ENCODE measurements at places on chromosomes 3 and 15.

DNA sequence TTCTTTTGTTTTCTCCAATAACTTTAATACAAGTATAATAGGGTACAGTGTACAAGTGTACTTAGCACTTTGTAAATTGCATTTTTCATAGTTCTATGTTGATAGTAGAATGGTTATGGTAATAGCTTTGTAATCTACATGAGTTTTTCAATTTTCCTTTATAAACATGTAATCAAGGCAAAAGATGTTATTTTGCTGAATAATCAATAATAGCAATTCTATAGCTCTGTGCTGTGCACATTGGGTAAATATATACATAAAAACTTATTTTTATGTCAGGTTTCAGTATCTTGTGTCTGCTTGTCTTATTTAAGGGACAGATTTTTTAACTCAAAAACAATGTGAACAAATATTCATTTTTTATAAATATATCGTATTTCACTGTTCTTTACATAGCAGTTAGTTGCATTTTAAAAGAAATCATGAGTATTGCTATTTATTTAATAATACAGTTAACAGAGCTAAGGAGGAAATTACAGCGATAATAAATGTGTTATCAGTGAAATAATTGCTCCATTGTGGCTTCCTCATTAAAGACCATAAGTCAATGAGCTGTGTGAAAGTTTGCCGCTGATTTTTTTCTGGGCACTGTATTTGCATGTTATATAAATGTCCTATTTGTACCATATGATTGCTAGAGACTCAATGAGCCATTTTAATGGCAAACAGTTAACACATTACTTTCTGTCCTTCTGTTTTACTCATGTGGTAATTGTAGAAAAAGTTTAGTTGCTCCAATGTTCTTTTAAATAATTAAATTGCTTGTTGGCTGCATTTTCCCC is 214.6 kb upstream of the STAC start:
- DNase-seq, result no peak

GRCh38 chr3:195106418-195106906 is 164.5 kb downstream of the XXYLT1 start:
- DNase-seq, result peak; percentile 76

- no peak for DNase-seq
These were observed 250.6 kb downstream of the MBNL1 start for GRCh38 chr3:152519376-152519775.

DNA sequence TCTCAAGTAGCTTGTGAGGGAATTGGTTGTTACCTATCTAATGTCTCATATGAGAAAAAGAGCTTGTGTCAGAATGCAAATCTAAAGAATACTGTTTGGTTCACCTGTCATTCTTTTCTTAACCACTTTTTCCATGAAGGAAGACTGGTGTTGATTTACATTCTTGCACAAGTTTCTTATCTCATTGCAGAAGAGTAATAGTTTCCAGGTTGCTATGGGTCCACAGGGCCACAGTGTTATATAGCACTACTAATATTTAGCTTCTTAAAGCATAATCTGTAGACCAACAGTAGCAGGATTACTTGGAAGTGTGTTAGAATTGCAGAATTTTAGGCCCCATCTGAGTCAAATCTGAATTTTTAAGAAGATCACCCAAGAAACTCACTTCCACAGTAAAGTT is 697.5 kb downstream of the GBE1 start:
- no peak for DNase-seq

GRCh38 chr15:59176653-59177316 is 29.9 kb upstream of the LDHAL6B start:
- no peak for DNase-seq

- no peak for DNase-seq
These were observed 41.6 kb downstream of the NANOGP8 start for GRCh38 chr15:35043373-35044095.

- DNase-seq, result no peak
These were observed 105.5 kb upstream of the MRPL3 start for GRCh38 chr3:131608296-131608695.
